ENCODE measurements at places on chromosomes 16 and 17.

- DNase-seq, result no peak
These were observed 35.3 kb upstream of the YPEL2 start for GRCh38 chr17:59296190-59296589.

GRCh38 chr17:16319969-16320368, 33.3 kb downstream of the CENPV start:
- DNase-seq, result no peak

- no peak for DNase-seq
These were observed at the start of gene GAS7 for GRCh38 chr17:10198509-10199249. Gene GAS7 (minus strand): TSS chr17:10198606.

DNA sequence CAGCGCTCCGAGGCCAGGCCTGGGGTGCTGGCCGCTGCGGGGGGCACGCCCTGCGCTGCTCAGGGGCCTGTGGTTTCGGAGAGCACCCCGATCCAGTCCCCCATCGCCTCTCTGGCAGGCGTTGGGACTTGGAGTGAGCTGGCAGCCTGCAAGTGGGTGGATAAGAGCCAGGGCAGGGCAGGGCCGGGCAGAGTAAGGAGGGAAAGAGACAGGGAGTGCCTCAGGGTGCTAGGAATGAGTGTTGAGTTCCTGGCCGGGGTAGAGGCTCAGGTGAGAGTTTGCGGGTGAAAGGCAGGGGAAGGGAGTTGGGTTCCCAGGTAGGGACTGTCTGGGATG, 1.3 kb downstream of the CDH13 start:
- DNase-seq, result no peak

- DNase-seq, result no peak
These were observed 38.3 kb upstream of the ACSM2B start for GRCh38 chr16:20614186-20615141.

GRCh38 chr16:74034862-74035261, 261.8 kb upstream of the PSMD7 start:
- no peak for DNase-seq

- DNase-seq, result no peak
These were observed 115.2 kb upstream of the NETO2 start for GRCh38 chr16:47258874-47259461.

GRCh38 chr16:58022601-58023371, 2.8 kb upstream of the MMP15 start:
- DNase-seq, result no peak

DNA sequence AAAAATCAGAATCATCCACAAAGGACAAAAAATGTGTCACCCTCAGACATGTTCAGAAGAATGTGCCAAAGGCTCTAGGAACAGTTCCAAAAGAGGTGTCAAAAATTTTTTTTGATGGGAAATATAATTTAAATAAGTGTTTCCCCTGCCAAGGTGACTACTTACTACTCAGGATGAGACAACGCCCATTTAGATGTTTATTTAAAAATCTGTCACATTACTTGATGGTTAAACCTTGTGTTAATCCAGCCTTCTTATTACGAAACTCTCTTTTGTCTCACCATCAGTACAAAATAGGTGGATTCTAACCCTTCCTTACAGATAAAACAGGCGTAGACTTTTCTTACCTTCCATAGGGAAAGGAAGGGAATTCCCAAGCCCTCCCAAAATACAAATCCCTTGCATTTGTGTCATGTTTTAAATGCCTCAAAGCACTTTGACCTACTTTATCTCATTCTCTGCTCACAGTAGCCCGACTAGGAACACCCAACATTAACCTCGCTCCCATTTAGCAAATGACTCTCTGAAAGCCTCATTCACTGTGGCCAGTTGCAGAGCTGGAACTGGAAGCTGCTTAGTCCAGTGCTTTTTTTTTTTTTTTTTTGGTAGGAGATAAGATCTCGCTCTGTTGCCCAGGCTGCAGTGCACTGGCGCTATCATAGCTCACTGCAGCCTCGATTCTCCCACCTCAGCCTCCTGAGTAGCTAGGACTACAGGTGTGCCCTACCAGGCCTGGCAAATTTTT, 5.8 kb upstream of the GNA13 start:
- DNase-seq, result no peak

DNA sequence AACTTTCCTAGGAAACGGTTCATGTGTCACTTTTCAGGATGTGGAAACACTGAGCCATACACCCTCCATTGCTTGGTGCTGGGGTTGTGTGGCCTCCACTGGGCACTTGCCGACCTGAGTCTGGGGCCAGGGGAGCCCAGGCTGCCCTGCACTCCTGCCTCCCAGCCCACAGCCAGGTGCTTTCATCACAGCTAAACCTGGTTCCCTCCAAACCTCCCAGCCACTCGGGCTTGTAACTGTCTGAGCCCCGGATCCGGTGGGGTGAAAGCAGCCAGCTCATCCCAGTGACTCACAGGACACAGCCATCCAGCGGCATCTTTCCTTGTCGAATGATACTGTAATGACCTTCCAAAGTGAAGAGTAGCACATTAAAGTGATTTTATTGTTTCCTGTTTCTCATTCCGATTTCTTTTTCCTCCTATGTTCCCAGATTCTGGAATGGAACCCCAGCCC, 19.8 kb downstream of the CARHSP1 start:
- no peak for DNase-seq

GRCh38 chr17:69417545-69418483, 3.3 kb downstream of the MAP2K6 start:
- DNase-seq, result no peak

DNA sequence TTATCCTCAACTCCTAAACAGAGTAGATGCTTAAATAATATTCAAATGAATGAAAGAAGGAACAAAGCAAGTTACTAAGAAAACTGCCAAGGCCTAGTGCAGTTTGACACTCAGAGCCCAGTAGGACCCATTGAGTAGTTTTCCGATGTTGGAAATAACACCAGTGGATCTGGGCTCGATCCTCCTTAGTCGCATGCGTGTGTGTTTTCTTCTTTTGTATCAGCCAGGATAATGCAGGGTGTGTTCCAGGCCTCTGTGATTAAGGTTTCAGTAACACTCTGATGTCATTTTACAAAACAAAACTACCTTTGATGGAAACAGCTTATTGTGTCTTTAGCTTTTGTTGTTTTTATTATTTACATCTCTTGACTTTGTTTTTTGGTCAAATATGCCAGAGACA, 24.5 kb downstream of the KSR1 start:
- DNase-seq, result no peak

DNA sequence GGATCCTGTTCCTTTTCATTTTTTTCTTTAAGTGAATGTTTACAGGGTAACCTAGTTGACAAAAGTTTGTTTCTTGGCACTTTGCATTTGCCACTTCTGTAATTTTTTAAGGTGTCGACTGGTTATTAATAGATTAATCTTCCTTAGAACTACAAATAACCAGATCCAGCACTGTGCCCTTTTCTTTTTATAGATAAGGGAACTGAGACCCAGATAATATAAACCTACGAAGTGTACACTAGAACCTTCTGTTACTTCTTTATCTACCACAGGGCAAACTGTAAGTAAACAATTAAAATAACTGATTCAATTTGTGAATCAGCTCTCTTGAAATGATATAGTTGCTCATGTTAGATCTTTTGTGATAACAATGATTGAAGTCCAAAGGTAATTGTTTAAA, 55.4 kb downstream of the NLK start:
- no peak for DNase-seq

- no peak for DNase-seq
These were observed 23.1 kb downstream of the ATP2C2 start for GRCh38 chr16:84391151-84392030.

DNA sequence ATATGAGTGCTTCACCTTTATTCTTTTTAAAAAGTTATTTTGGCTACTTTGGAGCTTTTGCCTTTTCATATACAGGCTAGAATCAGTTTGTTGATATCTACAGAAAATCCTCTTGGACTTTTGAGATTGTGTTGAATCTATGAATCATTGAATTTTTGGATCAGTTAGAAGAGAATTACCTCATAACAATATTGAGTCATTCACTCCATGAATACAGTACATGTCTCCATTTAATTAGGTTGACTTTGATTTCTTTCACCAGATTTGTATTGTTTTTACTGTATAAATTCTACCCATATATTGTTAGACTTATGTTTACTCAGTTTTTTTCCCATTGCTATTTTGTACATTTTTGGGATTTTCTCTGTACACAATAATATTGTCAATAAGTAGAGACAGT, 54.4 kb downstream of the TAOK1 start:
- peak; percentile 11 for DNase-seq

GRCh38 chr17:73956595-73957465, 246.6 kb upstream of the RPL38 start:
- no peak for DNase-seq

DNA sequence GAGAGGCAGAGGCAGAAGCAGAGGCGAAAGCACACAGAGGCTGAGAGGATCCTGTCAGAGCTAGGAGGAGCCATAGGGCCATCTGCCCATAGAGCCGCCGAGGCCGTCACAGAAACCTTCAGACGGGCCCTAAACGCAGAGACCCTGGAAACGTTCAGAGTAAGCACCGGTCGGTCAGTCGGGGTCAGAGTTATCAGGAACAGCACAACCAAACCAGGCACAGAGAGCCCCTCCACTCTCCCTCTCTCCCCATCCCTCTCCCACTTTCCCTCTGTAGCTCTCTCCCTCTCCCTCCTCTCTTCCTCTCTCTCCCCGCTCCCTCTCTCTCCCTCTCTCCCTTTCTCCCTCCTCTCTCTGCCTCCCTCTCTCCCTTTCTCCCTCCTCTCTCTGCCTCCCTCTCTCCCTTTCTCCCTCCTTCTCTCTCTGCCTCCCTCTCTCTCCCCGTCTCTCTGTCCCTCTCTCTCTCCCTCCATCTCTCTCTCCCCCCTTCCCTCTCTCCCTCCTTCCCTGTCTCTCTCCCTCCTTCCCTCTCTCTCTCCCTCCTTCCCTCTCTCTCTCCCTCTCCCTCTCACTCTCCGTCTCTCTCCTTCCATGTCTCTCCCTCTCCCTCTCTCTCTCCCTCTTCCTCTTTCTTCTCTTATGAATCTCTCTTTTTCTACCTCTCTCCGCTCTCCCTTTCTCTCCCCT, 138.9 kb downstream of the C16orf95 start:
- no peak for DNase-seq

- no peak for DNase-seq
These were observed 12.4 kb downstream of the CCDC47 start for GRCh38 chr17:63760771-63761539.

DNA sequence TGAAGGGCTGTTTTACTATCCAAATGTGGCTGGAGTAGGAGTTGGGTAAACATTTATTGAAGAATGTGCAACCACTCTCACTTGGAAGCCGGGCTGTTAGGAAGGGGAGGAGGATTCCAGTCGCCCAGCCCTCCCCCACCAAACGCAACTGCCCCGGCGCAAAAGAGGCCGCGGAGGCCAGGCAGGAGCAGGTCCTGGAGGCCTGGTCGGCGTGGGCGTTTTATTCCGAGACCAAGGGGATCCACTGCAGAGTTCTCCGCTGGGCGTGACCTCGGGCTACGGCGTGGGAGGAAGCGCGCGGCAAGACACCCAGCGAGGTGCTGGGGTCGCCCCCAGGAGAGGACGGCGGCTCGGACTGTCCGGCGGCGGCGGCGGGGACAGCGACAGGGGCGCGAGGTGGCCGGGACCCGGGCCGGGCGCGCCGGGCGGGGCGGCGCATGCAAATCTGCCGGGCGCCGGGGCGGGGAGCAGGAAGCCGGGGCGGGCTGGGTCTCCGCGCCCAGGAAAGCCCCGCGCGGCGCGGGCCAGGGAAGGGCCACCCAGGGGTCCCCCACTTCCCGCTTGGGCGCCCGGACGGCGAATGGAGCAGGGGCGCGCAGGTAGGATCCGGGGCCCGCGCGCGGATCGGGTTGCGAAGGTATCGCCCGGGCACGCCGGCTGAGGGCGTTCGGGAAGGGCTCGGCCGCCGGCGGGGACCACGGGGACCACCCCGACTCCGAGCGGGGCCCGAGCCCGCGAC, at the start of gene IL4R:
IL4R (plus strand) TSS at position 553 of the 739 bp plus-strand sequence. CDS start 26,230 bp downstream, outside the sequence.
- DNase-seq, result peak; percentile 32

GRCh38 chr16:24298548-24299167, 42.5 kb downstream of the CACNG3 start:
- DNase-seq, result no peak

GRCh38 chr17:44912763-44913544, 2.3 kb downstream of the GFAP start:
- no peak for DNase-seq

DNA sequence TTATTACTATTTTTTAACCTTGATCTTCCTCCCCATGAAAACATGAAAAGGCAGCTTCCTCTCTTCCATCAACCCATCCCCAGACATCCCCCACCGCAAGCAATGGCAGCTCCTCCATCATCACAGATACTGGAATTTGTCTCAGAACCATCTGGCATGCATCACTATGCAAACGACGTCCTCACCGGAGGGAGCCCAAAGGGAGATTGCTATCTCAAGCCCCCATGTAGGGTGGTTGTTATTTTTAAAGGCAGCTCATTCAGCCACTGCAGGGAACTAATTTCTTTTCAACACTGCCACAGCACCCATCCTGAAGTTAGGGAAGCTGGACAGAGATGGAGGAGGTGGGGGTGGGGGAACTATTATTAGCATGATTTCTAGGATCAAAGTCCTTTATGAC, 222.5 kb downstream of the FOXL1 start:
- no peak for DNase-seq

DNA sequence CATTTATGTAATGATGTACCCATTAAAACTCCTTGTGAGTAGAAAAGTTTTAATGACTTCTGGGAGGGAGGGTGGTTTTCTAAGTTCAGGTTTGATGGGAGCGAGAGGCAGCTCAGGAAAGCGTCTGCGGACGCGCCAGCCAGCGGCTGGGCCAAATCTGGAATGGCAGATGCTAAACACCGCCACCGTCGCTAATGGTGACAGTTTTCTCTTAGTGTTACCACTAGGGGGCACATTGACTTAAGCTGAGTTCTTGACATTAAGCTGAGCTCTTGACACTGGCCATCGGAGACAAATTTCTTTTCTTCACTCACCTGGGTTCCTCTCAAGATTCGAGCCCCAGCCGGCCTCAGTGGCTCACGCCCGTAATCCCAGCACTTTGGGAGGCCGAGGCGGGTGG, 6.7 kb downstream of the TRPV1 start:
- DNase-seq, result no peak

DNA sequence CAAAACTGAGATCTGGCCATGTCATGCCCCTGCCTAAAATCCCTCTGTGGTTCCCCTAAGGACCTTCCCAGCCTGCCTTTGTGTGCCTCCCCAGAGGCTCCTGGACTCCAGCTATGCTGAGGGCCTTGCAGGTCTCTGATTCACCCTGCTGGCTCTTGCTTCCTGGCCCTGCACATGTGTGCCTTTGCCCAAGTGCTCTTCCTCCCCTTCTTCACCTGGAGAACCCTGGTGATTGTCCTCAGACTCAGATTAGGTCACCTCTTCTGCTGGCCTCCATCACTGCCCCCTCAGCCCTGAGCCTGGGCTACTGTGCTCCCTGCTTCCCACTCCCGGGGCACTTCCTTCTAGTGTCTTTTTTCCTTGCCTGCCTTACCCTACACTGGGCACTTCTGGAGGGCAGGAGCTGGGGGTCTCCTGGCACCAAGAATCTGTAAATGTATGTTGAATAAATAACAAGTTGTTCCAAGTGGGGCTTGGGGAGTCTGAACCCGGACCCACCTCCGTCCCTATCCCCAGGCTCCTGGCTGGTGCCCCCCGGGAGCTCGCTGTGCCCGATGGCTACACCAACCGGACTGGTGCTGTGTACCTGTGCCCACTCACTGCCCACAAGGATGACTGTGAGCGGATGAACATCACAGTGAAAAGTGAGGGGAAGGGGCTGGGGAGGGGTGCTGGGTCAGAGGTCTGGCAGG, 7.8 kb downstream of the ITGA3 start:
- DNase-seq, result no peak
